Activated CD4-positive, alpha-beta memory T cell treated with anti-CD3 and anti-CD28 coated beads for 36 hours (primary cell): ENCODE measurements at places on chromosomes 16 and 17. TPM values are rescaled to one million over a fixed set of nuclear protein-coding genes. Genes with fewer than 3 reads are reported as not detected.

GRCh38 chr16:66134875-66135274 lies 231.6 kb upstream of the CDH5 start:
- DNase-seq = no peak

DNA sequence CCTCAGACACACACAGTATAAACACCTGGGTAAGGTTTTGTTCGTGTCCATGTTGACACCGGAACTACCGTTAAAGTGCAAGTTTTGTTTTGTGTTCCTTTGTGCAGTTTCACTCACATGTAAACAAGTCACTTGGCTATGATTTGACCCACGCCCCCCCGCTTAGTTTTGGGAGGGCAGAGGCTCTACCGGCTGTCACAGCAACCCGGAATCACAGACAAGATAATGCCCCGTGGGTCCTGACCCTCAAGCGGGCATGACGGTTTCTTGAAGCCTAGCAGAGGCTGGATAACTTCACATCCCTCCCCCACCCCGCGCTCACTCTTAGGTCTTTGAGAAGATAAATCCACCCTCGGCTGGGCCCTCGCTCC lies 1.7 kb downstream of the RASD1 start:
- no peak for DNase-seq

GRCh38 chr16:19574615-19575014 lies 19.1 kb downstream of the VPS35L start:
- DNase-seq = no peak

DNA sequence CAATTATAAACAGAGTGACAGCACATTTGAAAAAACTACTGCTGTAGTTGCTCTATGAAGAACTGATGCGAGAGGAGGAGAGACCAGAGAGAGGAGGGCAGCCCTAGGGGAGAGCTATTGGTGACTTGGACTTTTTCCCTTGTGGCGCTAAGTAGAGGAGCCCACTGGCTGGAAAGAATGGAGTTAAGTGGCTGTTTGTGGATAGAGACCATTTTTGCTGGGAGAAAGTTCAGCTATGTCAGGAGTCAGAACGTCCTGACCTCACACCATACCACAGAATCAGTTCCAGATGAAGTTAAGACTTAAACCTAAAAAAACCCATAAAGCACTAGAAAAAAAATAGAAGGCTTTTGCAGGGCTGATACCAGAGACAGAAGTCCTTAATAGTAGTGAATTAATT lies 2.0 kb downstream of the POLR2A start:
- no peak for DNase-seq

The TEKT1 gene
- total RNA-seq = not detected

- no peak for DNase-seq
Measured at GRCh38 chr17:30238003-30238344, 2.5 kb upstream of the SLC6A4 start.

DNA sequence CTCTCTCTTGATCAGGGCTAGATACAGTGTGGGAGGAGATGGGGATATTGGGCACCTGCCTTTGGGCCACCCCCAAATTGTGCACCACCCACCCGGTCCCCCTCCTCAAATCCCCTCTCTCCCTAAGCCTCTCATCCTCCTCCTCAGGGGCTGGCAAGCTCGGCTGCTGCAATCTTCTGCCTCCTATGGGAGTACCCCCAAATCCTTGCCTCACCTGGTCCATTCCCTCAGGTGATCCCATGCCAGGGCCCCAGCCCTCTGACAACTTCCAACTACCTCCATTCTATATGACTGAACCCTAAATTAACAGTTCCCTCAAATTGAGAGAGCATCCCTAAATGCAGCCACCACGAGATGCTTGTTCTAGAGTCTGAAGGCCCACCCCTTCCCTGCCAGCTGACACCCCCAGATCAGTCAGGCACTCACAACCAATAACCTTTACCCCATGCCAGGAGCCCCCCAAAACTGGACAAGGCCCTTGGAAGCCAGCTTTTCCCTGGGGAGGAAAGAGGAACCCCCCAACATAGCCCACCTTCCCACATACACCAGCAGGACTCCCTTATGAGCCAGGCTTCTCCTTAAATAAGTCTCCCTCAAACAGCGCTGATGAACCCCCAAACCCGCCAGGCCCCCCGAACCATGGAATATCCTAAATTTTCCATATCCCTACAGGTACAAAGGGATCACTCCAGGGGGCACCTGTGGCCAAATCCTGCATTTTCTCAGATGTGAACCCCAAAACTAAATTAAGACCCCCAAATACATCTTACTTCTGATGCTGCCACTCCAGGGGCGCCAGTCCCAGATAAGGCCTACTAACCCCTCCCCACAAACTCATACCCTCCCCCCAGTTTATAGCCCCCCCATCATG lies 3.2 kb downstream of the DLG4 start:
- no peak for DNase-seq

The CFAP119 gene
- 3.8 TPM for total RNA-seq

- DNase-seq = no peak
Measured at GRCh38 chr16:66269617-66270332, 96.7 kb upstream of the CDH5 start.

The FXR2 gene
- 40.1 TPM for total RNA-seq

The SLC5A10 gene
- total RNA-seq = not detected

DNA sequence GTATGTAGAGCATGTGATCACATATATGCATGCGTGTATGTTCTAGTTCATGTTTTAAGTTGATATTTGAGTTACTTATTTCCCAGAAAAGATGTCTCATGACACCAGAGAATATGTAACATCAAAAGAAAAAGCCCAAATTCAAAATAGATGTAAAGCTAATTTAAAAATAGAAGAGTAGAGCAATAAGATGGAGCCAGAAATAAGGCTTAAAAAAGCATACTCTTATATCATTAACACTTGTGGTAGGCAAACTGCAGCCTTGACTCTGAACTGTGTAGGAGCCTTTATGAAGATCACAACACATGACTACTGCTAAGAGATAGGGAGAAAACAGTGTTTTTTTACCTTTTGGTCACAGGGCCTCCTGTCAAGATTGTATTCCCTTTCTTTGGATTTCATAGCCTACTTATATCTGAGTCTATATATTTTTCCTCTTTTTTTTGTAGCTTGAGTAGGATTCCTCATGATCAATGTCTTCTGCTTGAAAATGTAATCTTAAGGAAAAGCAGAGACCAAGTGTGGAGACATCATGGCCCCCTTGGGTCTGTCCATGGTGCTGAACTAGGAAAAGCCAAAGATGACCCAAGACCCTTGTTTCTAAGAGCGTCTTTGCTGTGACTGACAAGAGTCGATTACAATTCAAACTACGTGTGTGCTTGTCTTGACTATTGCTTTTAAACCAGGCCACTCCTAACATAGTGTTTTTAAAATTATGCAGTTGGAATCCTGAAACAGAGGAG lies 390.4 kb downstream of the SHISA9 start:
- DNase-seq = no peak

DNA sequence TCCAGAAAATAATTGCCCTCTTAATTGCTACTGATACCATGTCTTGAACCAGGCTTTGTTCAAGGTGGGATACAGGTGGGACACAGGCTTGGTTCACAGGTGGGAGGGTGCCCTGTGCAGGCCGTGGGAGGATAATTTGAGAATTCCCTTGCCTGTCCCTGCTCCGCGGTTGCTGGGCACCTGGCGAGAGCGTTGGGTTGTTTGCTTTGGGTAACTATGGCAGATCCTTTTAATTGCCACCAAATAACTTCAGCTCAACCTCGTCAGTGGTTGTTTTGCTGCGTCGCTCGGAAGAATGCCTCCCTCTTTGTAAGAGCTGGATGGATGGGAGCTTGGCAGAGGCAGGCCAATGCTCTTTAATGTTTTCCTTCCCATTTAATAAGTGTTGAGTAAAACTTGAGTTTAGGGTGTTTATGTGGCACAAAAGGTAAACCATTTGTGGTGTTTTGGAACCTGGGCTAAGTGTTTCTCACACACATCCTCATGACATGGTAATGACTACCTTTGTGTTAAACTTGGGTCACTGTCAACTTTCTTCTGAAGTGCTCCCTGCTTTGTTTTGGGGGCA lies 202.5 kb downstream of the MSI2 start:
- DNase-seq = no peak

DNA sequence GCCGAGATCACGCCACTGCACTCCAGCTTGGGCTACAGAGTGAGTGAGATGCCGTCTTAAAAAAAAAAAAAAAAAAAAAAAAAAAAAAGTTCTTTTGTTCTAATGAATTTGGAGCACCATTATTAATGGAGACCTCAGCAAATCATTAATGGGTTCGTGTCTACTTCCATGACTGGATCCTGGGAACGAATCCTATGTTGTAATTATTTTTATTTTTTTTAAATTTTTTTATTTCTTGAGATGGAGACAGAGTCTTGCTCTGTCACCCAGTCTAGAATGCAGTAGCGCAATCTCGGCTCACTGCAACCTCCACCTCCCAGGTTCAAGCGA lies 30.7 kb downstream of the SPOP start:
- DNase-seq = no peak

DNA sequence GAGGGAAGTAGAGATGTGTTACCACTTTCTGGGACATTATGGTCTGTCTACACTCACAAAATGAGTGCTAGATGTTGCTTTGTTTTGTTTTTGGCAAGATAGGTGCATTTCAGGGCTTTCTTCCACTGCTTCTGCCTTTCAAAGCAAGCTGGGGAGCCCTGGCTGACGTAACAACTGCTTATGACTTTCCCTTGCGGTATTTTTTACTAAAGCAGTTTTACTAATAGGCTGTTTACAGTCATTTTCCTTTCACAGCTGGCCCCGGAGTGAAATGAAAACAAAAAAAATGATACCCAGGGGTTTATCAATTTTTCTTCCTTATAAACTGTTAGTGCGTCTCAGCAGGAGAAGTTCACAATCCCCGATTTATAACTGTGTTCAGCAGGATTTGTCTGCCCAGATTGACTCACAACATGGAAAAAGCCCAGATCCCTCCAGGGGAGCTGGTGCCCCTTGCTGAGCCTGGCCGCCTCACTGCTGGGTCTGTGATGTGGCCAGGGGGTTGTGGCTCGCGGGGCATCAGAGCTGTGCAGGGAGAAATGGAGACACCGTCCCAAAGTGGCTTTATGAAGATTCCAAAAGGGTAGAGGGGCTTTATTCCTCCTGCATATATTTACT lies 184.4 kb upstream of the HS3ST3A1 start:
- no peak for DNase-seq

GRCh38 chr16:10514369-10515055 lies 65.9 kb downstream of the EMP2 start:
- DNase-seq = peak; percentile 57

GRCh38 chr17:47888293-47888692 lies 7.7 kb upstream of the SP2 start:
- DNase-seq = no peak
